ENCODE measurements at places on chromosomes 7 and 10. TPM values are rescaled to one million over a fixed set of nuclear protein-coding genes. Genes with fewer than 3 reads are reported as not detected.
A peak's percentile ranks its signal among the peaks of the same experiment; 100 is the strongest.

- no peak for DNase-seq
Measured at GRCh38 chr10:71783917-71784678, 10.8 kb upstream of the VSIR start.

DNA sequence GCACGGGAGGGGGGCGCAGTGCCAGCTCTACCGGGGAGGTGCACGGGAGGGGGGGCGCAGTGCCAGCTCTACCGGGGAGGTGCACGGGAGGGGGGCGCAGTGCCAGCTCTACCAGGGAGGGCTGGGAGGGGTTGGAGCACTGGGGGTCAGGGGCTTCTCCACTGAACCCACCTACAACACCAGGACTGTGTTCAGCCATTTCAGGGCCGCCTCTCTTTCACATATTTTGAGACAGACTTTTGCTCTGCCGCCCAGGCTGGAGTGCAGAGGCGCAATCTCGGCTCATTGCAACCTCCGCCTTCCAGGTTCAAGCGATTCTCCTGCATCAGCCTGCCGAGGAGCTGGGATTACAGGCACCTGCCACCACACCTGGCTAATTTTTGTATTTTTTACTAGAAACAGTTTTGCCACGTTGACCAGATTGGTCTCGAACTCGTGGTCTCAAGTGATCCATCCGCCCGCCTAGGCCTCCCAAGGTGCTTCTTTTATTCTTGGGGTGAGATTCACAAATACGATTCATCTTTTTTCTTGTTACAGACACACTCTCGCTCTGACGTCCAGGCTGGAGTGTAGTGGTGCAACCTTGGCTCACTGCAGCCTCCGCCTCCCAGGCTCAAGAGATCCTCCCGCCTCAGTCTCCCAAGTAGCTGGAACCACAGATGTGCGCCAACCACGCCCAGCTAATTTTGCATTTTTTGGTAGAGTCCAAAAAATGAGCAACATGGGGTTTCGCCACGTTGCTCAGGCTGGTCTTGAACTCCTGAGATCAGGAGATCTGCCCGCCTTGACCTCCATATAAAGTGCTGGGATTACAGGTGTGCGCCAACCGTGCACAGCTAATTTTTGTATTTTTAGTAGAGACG lies 37.0 kb downstream of the ADAP1 start:
- no peak for DNase-seq

DNA sequence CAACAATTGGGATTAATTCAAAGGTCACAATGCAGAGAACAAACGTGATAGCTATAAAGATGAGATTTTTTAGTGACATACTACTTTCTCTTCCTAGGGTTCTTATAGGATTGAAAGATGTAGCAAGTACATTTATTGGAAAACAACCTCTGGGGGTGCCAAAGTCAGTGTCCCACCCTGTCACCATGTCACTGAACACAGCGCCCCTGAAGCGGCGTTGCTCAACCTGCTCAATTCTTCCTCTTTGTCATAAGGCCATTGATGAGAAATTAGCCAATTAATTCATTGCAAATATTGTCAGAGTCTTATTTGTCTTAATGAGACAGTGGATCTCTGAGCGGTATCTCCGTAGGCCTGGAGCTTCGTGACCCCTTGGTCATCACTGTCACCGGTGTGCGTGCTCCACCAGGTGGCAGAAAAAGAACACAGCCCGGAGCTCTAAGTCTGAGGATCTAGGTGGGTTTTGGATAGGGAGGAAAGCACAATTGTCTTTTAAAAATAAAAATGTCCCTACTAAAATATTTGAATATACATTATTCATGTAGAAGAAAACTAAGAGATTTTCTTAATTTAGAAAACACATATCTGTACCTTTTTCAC lies 362.6 kb downstream of the PAXIP1 start:
- peak; percentile 22 for DNase-seq

- no peak for DNase-seq
Measured at GRCh38 chr7:120402801-120403200, 129.8 kb downstream of the KCND2 start.

DNA sequence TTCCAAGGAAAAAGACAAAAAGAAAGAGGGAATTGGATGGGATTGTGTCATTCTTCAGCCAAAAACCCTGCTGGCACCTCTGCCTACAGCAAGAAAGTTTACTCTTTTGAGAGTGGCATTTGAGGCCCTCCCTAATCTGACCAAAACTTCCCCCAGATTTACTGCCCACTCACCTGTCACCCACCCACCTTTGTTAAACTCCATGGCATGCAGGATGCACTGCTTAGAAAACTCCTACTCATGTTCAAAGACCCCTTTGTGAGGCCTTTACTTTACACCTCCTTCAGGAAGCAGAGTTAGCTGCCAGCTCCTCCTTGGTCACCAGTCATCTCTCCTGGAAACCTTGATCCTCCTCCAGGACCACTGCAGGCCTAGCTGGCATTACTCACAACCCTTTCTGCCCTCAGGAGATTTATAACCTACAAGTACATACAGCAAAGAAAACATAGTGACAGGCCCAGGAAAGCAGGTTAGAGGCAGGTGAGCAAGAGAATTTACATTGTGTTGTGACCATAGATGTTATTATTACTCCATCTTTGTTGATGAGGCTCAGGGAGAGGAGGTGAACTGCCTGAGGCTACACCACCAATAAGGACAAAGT lies 10.3 kb upstream of the PLAC9 start:
- no peak for DNase-seq

DNA sequence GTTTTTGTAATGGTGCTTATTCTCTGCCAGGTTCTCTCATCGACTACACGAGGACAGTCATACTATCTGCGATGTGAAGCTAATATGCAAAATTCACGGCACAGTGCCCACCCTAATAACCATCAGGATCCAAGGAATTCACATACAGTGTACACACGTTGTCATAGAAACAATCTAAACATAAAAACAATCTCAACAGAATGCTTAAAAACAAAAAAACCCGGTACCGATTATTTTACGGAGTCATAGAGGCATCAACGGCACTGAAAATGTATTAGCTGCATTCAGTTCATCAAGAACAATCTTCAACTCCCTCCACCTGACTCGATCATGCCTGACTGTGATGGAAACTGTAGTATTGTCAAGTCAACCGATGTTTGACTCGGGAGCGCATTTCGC lies 628 bp downstream of the MRPS33 start:
- no peak for DNase-seq

DNA sequence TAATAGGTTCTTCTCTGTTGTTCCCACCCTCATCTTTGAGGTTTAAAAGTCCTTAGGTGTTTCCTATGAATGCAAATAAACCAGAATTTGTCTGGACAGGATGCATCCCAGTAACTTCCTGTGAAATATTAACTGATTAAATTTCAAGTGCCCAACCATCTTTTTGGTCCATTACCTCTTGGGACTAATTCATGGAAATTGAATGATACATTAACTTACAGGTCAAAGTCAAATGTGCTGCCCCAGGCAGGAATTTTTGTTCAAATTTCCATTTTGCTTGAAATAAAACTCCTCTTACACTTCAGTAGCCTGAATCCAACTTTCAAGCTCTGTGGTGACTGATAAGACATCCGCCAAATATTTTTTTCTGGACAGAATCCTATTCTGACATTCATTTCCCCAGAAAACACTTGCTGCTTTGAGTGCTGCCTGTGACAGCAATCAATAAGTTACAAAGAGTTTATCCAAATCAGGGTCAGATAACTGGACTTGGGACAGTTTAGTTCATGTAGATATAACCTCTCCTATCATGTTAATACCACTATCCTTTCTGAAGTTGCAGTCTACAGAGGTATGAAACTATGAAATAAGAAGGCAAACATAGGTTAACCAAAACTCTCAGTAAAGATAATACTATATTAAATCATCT lies 383.5 kb downstream of the POM121L12 start:
- DNase-seq: no peak

DNA sequence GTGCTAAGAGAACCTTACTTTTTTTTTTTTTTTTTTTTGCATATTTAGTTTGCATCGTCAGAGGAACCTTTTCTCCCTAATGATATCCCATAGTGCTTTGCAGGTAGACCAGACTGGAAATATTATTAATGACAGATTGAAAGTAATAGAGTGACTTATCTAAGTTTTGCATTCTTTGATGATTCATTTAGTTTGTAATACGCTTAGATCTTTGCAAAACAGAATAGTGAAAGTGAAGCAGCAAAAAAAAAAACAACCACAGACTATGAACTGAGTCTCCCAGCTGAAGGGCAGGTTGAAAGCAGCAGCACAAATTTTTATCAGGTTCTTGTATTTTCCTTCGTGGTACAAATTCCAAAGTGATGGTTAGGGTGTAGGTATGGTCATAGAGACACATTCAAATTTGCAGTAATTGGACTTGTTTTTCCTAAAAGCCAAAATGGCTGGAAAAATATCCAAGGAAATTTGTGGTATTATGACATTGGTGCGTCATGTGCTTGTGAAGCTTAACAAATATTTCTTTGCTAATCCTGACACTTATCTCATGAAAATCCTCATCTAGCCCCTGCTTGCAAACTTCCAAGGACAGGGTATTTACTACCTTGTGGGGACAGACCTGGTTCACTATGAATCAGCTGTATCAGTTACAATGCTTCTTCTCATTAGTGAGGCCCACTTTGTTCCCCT lies 81.8 kb upstream of the CREB5 start:
- DNase-seq: no peak

DNA sequence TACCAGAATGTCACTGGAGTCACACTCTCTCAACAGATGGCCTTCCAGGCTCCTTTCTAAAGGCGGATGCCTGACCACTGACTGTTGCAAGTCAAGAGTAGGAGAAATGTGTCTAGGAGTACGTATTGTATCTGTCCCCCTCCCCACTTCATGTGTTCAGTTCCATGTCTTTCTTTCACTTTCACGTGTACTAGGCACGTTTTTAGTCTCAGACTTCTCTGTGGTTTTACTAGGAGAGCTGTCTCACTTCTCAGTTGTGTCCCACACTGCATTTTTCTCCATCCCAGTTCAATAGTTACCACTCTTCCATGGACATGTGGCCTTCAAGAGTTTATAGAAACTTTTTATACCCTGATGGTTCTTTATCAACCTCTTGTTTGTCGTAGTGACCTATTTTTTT lies 893.0 kb downstream of the NRG3 start:
- DNase-seq: no peak

DNA sequence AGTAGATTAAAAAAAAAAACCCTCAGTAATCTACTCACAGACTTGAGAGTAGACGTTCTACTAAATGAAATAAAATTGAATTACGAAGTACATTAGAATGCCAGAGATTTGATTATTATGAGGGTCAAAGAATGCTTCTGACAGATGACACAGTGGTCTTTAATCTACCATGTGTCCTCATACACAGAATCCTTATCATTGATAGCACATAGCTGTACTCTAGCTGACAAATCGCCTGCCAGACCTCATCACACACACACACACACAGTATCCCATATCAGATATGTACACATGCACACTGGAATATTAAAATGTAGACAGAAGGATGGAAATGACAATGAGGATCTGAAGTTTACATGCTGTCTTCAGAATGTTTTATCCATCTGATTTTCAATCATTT lies 104.6 kb downstream of the SORCS1 start:
- DNase-seq: no peak

GRCh38 chr10:45373576-45374349 lies at the start of gene ALOX5:
ALOX5 (plus strand) TSS chr10:45374216; CDS start chr10:45374280, 64 bp downstream.
- peak; percentile 69 for DNase-seq

DNA sequence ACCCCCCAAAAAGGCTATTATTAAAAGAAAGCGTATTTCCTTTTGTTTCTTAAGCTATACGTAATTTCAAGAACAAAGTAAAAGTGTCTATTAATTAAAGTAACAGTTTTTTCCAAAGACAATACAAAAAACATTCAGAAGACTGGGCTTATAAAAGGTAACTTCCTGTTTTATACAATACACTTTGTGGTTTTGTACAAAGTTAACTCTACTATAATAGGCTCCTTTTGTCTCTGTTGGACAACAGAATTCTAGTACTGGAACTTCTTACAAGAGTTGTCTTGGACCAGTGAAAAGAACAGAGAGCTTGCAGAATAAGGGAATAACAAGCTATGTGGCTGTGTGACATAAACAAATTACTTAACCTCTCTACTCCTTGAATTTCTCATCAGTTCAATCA lies 21.5 kb downstream of the SFMBT2 start:
- DNase-seq: no peak

- DNase-seq: no peak
Measured at GRCh38 chr10:31635415-31636065, 293.1 kb downstream of the ARHGAP12 start.

DNA sequence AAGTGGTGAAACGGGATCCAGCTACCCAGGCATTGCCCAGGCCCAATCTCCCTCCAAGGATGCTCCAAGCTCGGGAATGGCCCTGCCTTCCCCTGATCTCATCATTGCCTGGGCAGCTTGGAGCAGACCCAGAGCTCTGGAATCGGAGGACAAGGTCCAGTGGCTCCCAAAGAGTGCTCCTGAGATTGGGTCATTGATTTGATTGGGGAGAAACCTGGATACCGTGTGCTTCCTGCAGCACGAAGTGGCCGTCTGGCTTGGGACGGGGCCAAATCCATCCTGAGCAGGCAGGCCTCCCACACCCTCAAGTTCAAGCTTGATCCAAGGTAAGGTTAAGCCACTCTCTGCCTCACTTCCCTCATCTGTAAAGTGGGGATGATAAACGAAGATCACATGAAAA lies 69.9 kb downstream of the OAT start:
- DNase-seq: no peak

- no peak for DNase-seq
Measured at GRCh38 chr10:80497187-80498077, 40.3 kb upstream of the SH2D4B start.

UMAD1 gene
- total RNA-seq: 20.3 TPM

MRPS24 gene
- total RNA-seq: 143 TPM

HOXA10 gene
- 7.8 TPM for total RNA-seq

CHAT gene
- total RNA-seq: 0.18 TPM

ARPC1B gene
- 135 TPM for total RNA-seq

ANKRD1 gene
- 75.7 TPM for total RNA-seq

SOSTDC1 gene
- total RNA-seq: 8.4 TPM

EPO gene
- total RNA-seq: 1.1 TPM

STAG3 gene
- total RNA-seq: 1.3 TPM

GPR141 gene
- total RNA-seq: not detected

All from Caco-2 (cell line).